ENCODE measurements at places on chromosomes 1 and 21.

DNA sequence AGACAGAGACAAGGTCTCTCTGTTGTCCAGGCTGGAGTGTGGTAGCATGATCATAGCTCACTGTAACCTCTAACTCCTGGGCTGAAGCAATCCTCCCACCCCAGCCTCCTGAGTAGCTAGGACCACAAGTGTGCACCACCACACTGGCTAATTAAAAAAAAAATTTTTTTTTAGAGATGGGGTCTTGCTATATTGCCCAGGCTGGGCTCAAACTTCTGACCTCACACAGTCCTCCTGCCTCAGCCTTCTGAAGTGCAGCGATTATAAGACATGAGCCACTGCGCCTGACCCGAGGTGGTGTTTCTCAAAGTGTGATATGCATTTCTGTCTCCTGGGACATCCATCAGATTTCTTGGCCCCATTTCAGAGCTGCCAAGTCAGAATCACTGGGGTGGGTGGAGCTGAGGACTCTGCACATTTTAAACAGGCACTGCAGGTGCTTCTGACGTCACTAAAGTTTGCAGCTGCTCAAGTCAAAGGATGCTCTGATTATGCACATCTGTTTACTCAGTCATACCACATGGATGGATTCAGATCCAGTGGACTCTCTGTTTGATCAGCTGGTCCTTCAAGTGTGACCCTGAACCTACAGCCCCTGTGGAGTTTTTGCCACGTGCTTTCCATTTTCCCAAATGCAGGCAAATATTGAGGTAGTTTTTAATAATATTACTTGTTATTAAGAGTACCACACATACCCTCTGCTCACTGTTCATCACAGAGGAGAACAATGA is 21.4 kb downstream of the TGFB2 start:
- DNase-seq, result peak; percentile 77

GRCh38 chr1:177301425-177302124 is 130.8 kb downstream of the BRINP2 start:
- DNase-seq, result no peak

GRCh38 chr1:198157241-198157846 is 546 bp downstream of the NEK7 start:
- DNase-seq, result peak; percentile 91

GRCh38 chr1:180103819-180104218 is 50.9 kb upstream of the QSOX1 start:
- DNase-seq, result no peak

DNA sequence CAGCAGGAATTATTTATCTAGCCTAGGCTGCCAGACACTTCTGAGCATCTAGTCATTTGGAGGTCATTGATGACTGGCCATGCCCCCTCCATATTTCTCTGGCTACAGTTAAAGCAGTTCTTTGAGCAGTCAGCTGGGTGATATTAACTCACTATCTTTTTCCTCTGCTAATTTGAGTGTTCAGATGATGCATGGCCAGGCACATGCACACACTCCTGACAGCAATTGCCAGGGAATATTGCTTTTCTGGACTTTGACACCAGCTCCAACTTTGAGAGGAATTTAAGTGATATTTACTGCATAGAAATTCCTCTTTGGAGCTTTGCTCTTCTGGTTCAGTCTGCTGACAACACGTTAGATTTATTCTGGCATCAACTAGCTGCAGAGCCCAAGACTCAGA is 52.6 kb downstream of the CD247 start:
- DNase-seq, result no peak

DNA sequence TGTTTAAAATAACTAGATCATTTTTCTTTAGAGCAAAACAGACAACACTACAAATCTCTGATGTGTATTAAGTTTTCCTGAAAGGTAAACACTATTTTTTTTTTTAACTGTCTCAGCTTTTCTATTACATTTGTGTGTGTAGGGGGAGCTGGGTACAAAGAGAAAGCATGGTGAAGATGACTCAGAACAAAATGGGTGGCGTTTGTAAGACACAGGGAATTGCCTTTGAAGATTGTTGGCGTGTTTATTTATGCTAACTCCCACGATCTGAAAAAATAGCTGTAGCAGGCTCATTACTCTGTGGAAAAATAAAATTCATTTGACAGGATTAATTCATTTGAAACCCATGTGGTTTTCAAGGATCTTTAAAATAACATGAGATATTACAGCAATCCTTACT is 285.1 kb downstream of the RYR2 start:
- no peak for DNase-seq

- DNase-seq, result no peak
Measured at GRCh38 chr1:225559902-225560301, 93.0 kb downstream of the ENAH start.

- DNase-seq, result no peak
Measured at GRCh38 chr1:96840396-96840795, 118.8 kb downstream of the PTBP2 start.

- no peak for DNase-seq
Measured at GRCh38 chr1:101030881-101031280, 5.3 kb upstream of the DPH5 start.

DNA sequence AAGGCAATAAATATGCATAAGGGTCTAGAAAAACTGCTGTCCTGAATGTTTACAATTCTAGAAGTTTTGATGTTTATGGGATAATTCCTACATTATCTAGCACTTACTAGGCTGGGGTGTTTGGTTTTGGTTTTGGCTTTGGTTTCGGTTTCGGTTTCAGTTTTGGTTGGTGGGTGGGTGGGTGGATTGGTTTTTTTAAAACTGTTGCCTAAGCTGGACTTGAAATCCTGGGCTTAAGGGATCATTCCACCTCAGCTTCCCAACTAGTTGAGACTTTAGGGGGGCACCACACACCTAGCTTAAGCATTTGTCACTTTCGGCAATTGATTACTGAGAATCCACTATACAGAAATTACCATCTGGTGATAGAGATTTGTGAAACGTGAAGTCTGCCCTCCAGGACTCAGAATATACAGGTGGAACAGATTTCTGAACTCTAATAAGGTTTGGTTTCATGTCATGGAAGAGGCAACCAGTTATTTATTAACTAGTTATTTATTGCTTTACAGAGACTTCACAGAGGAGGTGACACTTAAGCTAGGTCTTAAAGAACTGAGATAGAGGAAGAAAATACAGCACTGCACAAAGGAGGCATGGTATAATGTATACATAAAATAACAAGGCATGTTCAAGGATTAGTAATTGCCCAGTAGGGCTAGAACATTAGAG is 69.6 kb downstream of the PIK3R3 start:
- DNase-seq, result no peak

- no peak for DNase-seq
Measured at GRCh38 chr1:183249941-183250452, 63.9 kb downstream of the LAMC2 start.

DNA sequence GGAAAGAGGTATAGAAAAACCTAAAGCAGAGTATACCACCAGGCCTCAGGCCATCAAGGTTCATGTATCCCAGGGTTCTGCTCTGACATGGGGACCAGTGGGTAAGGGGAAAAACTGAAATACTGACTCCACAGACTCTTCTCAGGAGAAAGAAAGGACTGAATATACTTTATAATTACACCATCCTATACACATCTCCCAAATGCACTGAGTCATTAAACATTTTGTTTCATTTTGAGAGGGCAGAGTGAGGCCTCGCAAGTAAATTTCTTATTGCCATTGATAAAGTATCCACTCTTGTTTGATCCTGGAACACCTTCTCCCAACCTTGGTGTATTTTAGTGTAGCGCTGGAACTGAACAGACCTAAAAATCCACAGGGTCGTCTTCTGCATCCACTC is 247.9 kb downstream of the SLC45A1 start:
- DNase-seq, result no peak

GRCh38 chr1:62514746-62515423 is 78.0 kb downstream of the USP1 start:
- no peak for DNase-seq

DNA sequence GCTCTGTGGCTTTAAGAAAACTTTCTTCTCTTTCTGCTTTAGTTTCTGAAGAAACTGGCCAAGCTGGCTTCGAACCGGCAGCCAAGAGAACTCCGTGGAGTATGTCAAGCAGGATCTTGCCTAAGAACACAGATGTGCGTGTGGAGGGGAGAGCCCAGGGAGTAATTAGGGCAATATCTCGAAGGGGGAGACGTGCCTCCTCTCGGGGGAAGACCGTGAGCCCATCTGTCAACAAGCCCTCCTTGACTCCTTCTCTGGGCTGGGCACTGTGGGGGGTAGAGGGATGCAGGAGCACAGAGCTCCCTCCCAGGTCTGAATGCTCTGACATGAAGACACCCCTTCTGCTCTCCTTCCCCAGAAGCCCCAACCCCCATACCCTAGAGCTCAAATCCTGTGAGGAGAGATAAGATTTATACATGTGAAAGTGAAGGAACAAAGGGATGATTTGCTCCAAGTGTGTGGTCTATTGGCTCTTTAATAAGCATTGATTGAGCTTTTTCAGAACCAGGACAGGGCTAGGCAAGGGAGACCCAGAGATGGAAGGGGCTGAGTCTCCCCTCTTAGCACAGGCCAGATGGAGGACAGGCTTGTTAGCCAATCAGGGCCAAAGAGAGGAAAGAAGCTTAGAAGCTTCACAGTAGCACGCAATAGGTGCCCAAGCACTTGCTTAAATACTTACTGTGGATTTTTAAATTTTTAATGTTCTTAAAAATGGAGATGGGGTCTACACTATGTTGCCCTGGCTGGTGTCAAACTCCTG is 37.5 kb downstream of the EDN2 start:
- DNase-seq, result no peak

- DNase-seq, result no peak
Measured at GRCh38 chr21:42200906-42201614, 17.9 kb upstream of the ABCG1 start.

DNA sequence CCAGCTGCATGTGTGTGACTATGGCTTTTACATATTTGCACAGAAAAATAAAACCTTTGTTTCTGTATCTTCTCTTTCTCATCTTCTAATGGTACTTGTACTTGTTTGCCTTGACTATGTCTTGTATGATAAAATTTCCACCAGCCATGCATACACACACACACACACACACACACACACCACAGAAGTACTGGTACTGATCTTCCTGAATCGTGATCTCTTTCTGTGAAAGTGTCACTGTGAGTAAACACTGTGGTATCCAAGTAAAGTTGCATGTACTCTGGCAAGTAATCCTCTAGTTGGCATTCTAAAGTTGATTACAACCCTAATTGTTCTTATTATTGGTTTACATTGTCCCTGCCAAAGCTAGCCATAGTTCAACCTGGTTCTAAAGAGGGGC is 176.7 kb downstream of the CRB1 start:
- DNase-seq, result no peak

DNA sequence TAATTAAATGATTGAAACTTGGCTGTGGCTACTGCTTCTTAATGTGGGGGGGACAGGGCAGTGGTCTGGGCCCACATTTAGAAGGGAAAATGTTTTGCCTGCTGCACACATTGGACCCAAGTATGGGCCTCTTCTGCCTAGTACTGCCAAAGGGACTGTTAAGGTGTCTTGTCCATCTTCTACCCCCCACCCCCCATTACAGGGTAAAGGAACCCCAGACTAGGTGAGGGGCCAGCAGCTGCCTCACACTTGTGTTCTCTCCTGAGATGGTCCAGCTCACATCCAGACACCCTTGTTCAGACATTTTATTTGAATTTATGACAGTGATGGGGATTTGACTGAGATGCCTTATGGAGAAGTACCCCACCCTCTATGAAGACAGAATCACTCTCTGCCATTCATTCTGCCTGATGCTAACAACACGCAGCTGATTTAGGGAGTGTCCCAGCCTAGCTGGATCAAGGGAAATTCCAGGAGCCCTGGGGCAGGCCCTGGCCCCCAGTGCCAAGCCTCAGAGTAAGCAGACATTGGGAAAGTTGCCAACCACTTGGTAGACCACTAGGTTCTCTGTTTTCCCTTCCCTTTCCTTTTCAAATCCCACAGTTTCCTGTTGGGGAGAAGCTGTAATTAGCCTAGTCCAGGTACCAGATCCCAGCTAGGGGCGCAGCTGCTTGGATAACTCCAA is 42.1 kb downstream of the YARS1 start:
- DNase-seq, result peak; percentile 83

DNA sequence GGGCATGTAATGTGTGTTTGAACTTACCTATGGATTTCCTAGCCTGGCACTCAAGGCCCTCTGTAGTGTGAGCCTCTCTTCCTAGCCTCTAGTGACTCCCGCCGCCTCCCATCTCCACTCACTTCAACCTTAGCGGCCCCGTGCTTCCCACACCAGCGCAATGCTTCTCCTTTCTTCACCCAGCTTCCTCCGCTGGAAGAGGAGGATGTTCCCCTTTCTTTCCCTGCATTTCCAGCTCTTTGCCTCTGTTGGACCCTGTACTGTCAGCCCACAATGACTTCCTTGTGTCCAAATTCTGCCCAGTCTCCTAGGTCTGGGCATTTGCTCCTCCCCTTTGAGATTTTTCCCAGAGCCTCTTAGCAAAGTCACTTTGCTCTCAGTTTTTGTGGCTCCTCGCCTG is 138.1 kb upstream of the IRF2BP2 start:
- no peak for DNase-seq

- no peak for DNase-seq
Measured at GRCh38 chr21:41361786-41362604, at the start of gene MX2. MX2 (plus strand) TSS chr21:41362027; CDS start chr21:41376907, 14,880 bp downstream.

- peak; percentile 58 for DNase-seq
Measured at GRCh38 chr1:14113841-14114567, 414.0 kb downstream of the PRDM2 start.

GRCh38 chr1:163290025-163290640 is 31.6 kb upstream of the NUF2 start:
- peak; percentile 97 for DNase-seq

DNA sequence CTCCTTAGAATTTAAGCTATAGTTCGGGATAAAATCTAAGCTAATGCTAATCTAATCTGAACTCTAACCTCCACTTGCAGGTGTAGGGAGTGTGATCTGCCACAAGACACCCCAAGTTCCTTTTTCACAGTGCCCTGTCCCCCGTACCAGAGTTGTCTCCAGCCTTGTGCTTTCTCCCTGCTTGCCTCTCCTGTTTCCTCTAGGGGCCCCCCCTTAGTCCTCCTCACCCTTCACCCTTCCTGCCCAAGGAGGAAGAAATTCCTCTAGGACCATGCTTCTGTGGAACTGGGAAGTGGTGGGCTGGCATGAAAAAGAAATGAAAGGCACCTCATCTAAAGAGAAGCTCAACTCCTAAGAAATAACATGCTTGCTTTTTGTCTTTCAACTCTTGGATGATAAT is 50.2 kb upstream of the BCL9 start:
- no peak for DNase-seq

GRCh38 chr1:232168508-232168907 is 461.4 kb downstream of the SIPA1L2 start:
- no peak for DNase-seq
